ENCODE measurements at places on chromosomes 2 and 18.

- DNase-seq: no peak
Measured at GRCh38 chr2:7450188-7450832, 533.1 kb downstream of the RNF144A start.

GRCh38 chr2:189178726-189179569, 613 bp downstream of the COL5A2 start:
- no peak for DNase-seq

DNA sequence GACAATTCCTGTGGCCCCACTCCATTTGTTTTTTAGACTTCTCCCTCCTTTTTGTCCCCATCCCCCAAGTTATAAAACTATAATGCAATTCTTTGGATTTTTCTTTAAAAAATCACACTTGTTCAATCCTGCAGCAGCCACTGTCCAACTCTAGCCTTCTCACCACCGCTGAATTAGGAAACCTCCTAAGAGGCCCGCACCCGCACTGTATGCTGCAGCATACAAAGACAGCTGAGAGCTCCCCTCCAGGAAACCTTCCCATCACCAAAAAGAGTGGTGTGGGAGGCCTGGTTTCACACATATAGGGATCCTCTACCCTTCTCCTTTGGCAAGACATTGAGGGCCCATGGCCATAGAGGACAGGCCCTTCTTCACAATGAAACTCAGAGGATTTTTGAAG, 2.9 kb downstream of the PCGF1 start:
- no peak for DNase-seq

GRCh38 chr2:8606649-8607550, 75.0 kb upstream of the ID2 start:
- DNase-seq: no peak

GRCh38 chr2:29012211-29012681, 31.1 kb downstream of the TOGARAM2 start:
- DNase-seq: no peak

GRCh38 chr2:224180810-224181209, 141.7 kb upstream of the SERPINE2 start:
- no peak for DNase-seq

DNA sequence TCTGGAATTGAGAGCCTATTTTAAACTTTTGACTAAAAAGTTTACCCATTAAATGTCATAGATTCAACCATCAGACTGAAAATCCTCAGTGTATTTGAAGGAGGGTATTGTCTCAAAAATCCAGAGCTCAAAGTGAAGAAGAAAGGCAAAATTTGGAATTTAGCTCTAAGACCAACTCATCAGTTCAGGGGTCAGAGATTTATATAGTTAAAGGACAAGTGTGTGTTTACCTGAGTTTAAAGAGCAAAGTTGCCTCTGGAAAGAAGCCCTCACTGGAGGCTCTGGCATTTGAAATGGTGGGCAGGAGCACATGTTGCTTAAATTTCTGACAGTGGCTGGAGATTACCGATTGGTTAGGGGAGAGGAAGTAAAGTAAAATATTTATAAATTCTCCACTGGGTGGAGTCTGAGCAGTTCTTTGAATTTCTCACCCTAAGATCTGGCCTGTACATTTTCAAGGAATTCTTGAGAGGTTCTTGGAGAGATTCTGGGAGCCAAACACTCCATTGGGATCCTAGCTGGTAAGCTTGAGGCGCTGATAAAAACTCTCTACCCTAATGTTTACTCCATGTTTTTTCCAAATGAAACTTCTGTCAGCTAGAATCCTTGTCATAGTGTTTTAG, at the start of gene KYNU:
Gene KYNU (plus strand): TSS at position 449 of the 623 bp plus-strand sequence. CDS start 7,704 bp downstream, outside the sequence.
- DNase-seq: no peak

GRCh38 chr2:94996305-94997100, 29.0 kb upstream of the MAL start:
- no peak for DNase-seq

- DNase-seq: no peak
Measured at GRCh38 chr2:20737505-20737904, 70.6 kb downstream of the GDF7 start.

- DNase-seq: no peak
Measured at GRCh38 chr2:88545118-88545517, 82.1 kb downstream of the EIF2AK3 start.

DNA sequence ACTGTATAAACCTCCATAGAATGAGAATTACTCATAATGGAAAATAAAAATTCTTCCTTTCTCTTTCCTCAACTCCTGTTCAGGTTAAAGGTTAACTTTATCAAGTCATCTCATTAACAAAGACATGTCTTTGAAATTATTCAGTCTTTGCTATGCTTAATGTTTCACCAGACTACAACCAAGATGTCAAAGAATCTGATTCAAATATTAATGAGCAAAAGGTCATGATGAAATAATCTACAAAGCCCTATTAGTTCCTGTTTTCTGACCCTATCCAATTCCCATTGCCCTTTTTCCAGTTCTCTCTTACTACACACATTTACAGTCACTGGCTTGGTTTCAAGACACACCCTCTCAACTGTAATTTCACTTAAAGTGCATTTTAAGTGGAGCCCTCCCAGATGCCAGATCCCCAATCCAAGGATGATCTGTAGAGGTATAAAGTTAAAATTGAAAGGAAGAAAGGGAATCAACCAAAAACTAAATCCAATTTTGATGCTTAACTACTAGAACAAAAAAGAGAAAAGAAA, 246.9 kb upstream of the CYP26B1 start:
- DNase-seq: no peak

DNA sequence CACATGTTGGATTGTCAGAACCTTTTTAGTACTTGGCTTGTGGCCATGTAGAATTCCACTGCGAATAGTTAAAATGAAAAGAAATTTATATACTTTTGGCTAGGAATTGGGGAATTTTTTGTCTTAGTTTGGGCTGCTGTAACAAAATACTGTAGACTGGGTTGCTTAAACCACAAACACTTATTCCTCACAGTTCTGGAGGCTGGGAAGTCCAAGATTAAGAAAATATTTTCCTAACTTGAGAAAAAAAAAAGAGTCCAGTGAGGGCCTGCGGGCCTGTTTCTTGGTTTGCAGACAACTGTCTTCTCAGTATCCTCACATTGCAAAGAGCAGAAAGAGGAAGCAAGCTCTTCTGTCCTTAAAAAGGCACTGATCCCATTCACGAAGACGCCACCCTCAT, 81.9 kb downstream of the CD226 start:
- no peak for DNase-seq

GRCh38 chr2:40658941-40659340, 207.1 kb upstream of the SLC8A1 start:
- DNase-seq: no peak
